ENCODE measurements at places on chromosomes 12 and 14.

GRCh38 chr14:74599321-74599761 is 12.7 kb downstream of the LTBP2 start:
- DNase-seq, result no peak

- DNase-seq, result no peak
Observed at GRCh38 chr12:68631227-68631626, 20.5 kb downstream of the RAP1B start.

DNA sequence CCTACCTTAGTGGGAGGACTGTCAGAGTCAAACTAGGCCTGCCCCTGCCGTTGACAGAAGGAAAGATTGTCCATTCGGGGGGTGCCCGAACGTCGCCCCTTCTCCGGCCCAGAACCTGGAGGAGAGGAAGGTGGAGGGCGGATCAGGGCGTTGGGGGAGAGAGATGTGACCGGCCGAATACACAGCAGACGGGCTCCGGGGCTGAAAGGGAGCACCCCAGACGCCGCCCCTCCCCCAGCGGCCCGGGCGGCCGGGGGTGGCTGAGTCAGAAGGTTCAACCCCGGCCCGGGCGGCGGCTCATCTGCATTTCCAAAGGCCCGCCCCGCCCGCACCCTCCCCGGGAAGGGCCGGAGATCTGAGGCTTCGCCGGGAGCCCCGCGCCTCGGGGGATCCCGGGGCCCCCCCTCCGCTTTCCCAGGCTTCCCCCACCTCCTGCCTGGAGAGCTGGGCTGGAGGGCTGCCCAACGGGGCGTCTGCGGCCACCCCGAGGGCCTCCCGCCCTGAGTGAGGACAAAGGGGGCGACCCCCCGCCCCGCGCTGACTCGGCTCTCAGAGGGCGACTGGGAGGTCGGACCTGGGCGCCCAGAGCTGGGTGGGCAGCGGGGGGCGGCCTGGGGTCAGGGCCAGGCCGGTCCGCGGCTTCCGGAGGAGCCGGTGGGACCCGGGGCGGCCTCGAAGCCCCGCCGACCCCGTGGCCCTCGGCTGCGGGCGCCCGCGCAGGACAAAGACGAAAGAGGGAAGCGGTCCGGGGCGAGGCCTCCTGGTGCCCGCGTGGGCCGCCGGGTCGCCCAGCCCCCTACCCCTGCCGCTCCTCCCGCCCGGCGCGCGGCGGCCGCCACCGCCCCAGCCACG is 3.7 kb upstream of the SETD1B start:
- DNase-seq, result peak; percentile 52

- DNase-seq, result no peak
Observed at GRCh38 chr12:52280319-52280795, 5.9 kb downstream of the KRT86 start.

DNA sequence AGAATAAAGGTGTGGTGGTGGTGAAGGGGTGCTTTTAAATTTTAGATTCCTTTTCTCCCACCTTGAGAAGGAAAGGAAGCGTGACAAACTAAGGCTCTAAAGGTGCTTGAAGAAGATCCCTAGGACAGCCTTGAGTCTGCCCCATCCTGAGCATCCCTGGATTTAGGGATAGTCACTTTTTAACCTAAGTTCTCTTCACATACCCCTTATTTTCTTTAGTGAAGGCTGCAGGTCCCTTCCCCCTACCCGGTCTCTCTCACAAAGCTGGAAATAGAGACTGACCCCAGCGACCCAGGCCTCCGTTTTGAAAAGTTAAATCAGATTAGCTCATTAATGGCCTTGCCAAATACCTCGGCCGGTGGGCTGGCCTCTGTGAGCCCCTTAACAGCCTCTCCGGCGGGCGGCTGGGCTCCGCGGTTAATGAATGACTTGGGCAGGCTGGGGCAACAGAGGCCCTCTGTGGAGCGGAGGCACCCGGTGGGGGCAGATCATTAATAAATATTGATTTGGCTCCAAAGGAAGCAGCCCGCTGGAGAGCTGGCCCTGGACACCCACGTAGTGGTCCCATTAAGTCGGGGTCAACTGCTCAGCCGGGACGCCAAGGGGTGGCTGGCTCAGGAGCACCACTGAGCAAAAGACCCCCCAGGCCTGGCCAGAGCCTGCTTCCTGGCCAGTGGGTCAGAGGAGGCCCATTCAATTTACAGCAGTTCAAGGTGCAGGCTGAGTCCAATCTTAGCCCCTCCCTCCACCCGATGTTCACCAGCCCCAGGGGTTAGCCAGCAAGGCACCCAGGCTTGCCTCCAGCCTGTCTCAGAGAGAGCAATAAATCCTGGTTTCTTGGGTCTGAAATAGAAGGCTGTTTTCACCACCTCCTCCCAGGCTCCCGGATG is 31.8 kb downstream of the PAH start:
- DNase-seq, result no peak

DNA sequence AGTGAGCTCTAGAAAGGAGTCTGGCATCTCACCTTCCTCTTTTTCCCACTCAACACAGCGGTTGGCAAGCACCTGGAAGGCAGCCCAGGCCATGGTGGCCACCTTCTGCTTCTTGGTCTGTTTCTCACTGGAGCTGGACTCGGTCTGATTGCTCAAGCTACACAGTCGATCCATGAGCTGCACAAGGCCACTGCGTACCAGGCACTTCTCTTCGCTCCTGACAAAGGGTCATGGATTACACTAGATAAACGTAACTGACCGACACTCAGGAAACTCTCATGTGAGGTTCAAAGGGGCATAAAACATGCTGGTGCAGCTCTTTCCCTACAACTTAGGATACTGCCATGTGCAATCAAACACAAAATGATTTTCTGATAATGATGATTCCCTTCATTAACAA is 113.7 kb downstream of the TRAFD1 start:
- no peak for DNase-seq

GRCh38 chr14:55973285-55973800 is 144.9 kb upstream of the PELI2 start:
- no peak for DNase-seq

- DNase-seq, result no peak
Observed at GRCh38 chr12:14213542-14213941, 151.9 kb upstream of the ATF7IP start.

DNA sequence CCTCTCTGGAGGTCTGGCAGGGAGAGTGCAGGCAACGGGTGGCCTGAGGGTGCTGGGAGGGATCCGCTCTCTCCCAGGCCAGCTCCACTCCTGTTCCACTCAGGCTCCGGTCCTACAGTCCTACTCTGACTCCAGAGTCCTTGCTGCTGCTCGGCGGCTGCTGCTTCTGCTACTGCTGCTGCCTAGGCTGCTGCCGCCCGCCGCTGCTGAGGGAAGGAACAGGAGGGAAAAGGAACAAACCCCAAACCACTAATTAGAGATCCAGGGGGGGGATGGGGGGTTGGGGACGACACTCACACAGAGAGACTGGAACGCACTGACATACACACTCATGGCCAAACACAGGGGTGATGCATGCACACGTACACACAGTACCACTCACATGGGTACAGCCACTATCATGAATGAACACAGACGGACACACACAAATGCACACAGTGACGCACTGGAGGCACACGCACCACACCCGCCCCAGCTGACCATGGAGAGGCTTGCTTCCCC is at the start of gene SP7:
TSS of gene SP7 (minus strand) at position 174 of the 501 bp plus-strand sequence. CDS start 708 bp downstream, outside the sequence.
- no peak for DNase-seq

- DNase-seq, result peak; percentile 100
Observed at GRCh38 chr14:91545946-91546716, 36.0 kb upstream of the PPP4R3A start.

GRCh38 chr14:94375552-94376107 is 12.8 kb downstream of the SERPINA1 start:
- DNase-seq, result no peak

- DNase-seq, result peak; percentile 98
Observed at GRCh38 chr14:68580671-68581070, 212.2 kb downstream of the ZFP36L1 start.

- DNase-seq, result no peak
Observed at GRCh38 chr14:80718940-80719339, 222.6 kb downstream of the CEP128 start.

DNA sequence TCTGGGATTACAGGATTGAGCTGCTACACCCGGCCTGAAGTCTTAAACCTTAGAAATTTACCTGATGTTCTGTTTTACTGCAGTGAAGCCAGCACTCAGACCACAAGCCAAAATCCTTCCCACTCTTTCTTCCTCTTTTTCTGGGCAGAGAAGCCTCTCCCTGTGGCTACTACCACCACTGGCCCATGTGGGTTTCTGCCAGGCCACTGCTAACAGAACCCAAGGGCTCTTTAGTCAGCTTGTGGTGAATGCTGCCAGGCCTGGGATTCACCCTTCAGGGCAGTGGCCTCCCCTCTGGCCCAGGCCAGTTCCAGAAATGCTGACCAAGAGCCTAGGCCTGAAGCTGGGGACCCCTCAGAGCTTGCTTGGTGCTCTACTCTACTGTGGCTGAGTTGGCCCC is 35.3 kb downstream of the GAS2L3 start:
- no peak for DNase-seq

GRCh38 chr12:32997471-32997870 is 100.9 kb upstream of the PKP2 start:
- DNase-seq, result no peak

DNA sequence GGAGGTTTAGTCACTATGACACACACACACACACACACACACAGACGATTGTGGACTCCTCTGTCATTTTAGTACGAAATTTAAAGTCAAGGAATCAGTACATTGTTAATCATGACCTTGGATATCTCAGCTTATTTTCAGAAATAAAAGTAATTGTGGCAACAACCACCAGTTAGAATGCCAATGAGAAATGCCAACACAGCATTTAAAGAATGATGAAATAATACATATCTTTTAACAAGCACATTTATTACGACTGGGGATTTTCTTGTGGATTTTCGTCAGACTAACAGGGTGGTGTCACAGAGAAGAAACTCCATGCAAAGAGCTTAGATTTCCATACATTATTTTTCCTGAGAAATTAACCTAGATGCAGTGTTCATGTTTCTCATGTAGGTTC is 1289.4 kb downstream of the AACS start:
- no peak for DNase-seq

- DNase-seq, result no peak
Observed at GRCh38 chr14:32090686-32091085, 13.6 kb downstream of the ARHGAP5 start.

DNA sequence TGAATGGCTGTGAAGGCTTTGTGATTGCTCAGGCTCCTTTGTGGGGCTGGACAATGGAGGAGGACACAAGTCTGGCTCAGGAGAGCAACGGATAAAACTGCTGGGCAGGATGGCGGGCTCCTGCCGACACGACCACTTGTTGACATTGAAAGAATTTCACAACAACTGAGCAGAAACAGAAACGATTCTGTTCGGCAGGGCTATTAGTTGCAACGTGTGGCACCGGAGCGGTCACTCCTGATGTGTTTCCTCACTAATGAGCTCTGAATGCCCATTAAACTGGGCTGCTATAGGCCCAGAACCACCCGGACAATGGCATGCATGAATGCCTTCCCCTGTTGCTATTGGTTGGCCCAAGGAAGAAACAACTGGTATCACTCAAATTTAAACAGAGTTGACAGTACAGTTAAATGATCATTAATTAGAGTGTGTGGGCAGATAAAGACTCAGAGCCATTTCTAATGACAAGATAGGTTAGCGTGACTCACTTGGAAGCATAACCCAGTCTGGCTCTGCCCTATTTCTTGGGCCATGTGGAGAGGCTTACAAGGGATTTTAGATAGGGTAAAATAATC is 142.9 kb downstream of the ASCL1 start:
- no peak for DNase-seq

- DNase-seq, result no peak
Observed at GRCh38 chr12:24222968-24223367, 273.5 kb upstream of the SOX5 start.

DNA sequence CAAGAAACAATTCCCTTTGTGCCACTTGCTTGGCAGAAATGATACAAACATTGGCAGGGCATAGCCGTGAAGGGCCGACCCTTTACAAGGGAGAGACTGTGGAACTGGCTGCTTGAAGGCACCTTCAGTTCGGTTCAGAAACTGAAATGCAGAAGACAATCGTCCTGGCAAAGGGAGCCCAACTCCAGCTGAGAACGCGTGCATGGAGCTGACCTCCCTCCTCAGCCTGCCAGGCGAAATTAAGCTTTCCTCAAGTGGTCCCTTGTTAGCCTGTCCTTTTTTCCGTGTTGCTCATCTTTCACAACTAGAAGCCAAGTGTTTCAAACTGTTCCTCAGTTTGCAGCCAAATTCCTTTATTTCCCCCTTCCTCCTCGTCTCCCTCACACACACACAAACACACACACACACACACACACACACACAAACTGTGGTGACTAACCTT is 8.1 kb downstream of the LGR5 start:
- DNase-seq, result no peak

DNA sequence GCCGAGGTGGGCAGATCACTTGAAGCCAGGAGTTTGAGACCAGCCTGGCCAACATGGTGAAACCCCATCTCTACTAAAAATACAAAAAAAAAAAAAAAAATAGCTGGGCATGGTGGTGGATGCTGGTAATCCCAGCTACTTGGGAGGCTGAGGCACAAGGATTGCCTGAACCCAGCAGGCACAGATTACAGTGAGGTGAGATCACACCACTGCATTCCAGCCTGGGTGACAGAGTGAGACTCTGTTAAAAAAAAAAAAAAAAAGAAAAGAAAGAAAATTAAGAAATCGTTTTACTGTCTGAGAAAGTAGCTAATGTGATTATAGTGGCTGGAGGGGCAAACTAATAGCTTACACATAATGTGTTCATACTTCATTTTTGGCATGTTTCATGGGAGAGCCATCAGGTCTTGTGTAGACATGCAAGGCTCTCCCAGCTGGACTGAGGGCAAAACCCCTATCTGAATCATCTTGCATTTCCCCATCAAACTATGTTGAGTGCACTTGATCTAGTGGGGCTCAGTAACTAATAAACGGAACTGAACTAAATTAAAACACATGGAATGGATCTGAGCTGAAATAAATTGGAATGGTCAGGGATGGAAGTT is 16.2 kb downstream of the KIF21A start:
- no peak for DNase-seq

GRCh38 chr12:107325075-107325608 is 231.8 kb upstream of the CRY1 start:
- no peak for DNase-seq

GRCh38 chr12:1920971-1921370 is 2.5 kb upstream of the CACNA2D4 start:
- DNase-seq, result no peak

- no peak for DNase-seq
Observed at GRCh38 chr12:110312581-110313360, 31.7 kb downstream of the ATP2A2 start.

GRCh38 chr14:77212943-77213678 is 31.5 kb downstream of the TMEM63C start:
- DNase-seq, result peak; percentile 75

GRCh38 chr12:23888396-23889068 is 60.9 kb downstream of the SOX5 start:
- DNase-seq, result no peak

Measured in NCI-H524 (cell line).